Tibial artery (tissue), 4 donors: ENCODE measurements at places on chromosomes 2 and 18.

- no peaks in the 10 kb centered on the region for H3K4me1 ChIP-seq
- no peak for DNase-seq
- H3K27me3 ChIP-seq, result no peaks in the 10 kb centered on the region
Measured at GRCh38 chr2:154480521-154480920, 218.0 kb upstream of the KCNJ3 start.

DNA sequence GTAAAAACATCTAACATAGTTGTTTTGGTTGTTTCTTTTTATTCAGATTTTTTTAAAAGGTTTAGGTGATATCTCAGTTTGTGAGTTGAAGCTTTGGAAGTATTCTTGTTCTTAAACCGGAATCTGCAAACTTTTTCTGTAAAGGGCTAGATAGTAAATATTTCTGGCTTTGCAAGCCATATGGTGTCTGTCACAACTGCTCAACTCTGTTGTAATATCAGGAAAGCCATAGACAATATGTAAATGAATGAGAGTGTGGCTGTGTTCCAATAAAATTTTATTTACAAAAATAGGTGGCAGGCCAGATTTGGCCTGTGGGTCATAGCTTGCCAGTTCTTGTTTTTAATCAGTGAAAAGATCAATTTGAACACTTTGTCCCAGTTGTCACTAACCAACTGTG is 134.1 kb downstream of the CNTNAP5 start:
- DNase-seq, result no peak

GRCh38 chr18:37006742-37007141 is 177.8 kb downstream of the KIAA1328 start:
- no peak overlapping the region for H3K27ac ChIP-seq
- no peak overlapping the region for H3K4me3 ChIP-seq
- no peaks in the 10 kb centered on the region for H3K27me3 ChIP-seq
- H3K36me3 ChIP-seq, result no peaks in the 10 kb centered on the region
- DNase-seq, result no peak

DNA sequence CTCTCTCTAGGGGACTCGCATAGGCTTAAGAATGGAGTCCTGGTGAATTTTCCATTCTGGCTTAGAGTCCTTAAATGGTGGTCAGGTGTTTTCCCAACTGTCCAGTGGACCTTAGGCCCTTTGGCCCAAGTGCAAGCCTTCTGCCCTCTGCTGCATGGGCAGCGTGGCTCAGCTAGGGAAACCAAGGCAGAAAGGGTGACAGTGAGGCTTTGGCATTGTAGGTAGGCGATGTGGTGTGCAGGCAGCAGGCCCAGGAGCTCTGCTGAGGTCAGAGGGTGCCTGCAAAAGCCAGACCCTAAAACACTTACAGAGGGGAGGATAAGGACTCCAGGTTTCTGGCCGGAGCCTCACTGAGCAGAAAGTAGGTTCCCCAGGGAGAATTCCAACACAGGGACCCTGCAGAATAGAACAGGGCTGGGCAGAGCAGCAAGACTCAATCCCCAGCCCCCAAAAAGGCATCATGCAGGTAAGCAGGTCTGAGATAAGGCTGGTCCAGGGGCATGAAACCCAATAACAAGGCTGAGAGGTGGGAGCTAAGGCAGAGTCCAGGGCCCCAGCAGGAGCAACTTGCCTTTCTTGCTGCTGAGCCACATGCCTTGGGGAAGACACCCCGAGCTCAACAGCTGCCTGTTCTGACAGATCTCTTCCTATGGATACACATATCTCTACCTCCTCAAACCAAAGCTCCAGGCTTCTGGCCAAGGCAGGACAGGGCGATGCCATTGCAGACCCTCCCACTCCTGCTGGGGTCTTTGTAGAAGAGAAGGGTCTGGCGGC is 199.7 kb downstream of the TNS1 start:
- no peaks in the 10 kb centered on the region for H3K27me3 ChIP-seq
- peak overlapping the region; percentile 72 for H3K27ac ChIP-seq

GRCh38 chr2:64362562-64363026 is 91.4 kb upstream of the LGALSL start:
- no peak for DNase-seq
- H3K4me1 ChIP-seq, result peaks cover 14% of the 10 kb centered on the region
- no peak overlapping the region for H3K4me3 ChIP-seq
- no peaks in the 10 kb centered on the region for H3K27me3 ChIP-seq
- H3K36me3 ChIP-seq, result no peaks in the 10 kb centered on the region

- no peak overlapping the region for H3K27ac ChIP-seq
- H3K4me1 ChIP-seq, result no peaks in the 10 kb centered on the region
- no peak overlapping the region for H3K4me3 ChIP-seq
- H3K27me3 ChIP-seq, result no peaks in the 10 kb centered on the region
- no peaks in the 10 kb centered on the region for H3K36me3 ChIP-seq
Measured at GRCh38 chr18:61308795-61309393, 24.3 kb upstream of the CDH20 start.

GRCh38 chr2:30422444-30423040 is 24.5 kb upstream of the LCLAT1 start:
- H3K27ac ChIP-seq, result peak overlapping the region; percentile 62
- peak; percentile 31 for DNase-seq
- H3K36me3 ChIP-seq, result no peaks in the 10 kb centered on the region
- H3K27me3 ChIP-seq, result no peaks in the 10 kb centered on the region

DNA sequence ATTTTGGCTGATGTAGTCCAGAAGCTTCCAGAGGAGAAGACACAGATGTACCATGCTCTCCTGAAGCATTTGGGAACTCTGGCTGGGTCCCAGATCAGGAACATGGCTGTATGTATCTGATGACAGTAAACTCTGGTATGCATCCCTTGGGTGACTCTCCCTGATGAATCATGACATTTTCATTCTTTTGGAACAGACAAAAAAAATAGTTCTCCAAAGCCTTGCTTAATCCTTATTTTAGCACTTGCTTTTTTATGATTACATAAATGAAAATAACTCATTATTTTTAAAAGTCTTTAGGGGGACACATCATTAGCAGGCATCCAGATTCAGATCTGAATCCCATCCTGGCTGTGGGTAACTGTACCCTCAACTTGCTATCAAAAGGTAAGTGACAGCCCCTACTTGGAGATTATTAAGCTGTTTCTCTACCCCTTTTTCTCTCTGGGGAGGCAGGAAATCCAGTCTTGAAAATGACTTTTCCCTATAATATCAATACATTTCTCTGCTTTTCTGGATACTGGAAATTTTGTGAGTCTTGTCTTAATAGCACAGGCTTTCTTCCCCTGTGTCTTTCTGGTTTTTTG is 23.3 kb downstream of the AOX1 start:
- no peak for DNase-seq
- peaks cover 4% of the 10 kb centered on the region for H3K36me3 ChIP-seq
- no peak overlapping the region for H3K4me3 ChIP-seq
- H3K27me3 ChIP-seq, result no peaks in the 10 kb centered on the region
- no peak overlapping the region for H3K27ac ChIP-seq

- DNase-seq, result no peak
- no peaks in the 10 kb centered on the region for H3K4me1 ChIP-seq
- no peaks in the 10 kb centered on the region for H3K27me3 ChIP-seq
Measured at GRCh38 chr2:179606141-179606540, 255.3 kb downstream of the ZNF385B start.

DNA sequence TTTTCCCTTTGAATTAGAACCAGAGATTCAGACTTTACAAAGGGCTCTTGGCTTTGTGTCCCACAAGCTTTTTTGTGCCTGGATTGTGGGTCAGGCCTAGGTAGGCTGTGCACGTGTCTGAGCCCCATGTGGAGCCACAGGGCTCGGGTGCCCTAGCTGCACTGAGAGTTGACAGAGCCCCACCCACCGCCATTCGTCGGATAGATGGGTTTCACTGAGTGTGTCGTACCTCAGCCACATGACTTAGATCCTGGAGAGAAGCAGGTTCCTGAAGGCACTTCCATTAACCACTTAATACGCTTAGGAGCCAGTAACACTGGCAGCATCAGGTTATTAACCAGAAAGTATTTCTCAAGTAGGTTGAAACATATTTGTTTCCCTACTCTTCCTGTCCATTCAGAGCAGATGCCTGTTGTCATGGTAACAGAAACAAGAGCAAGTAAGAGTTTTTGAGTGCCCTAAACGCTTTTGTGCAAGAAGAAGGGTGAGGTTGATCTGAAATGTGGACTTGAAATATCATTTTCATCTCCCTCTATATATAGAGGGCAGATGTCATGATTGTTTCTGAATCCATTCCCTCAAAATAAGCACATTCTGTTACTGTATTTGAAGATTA is 30.0 kb downstream of the ADCYAP1 start:
- no peaks in the 10 kb centered on the region for H3K36me3 ChIP-seq
- H3K4me1 ChIP-seq, result no peaks in the 10 kb centered on the region
- H3K27me3 ChIP-seq, result no peaks in the 10 kb centered on the region
- no peak overlapping the region for H3K27ac ChIP-seq

DNA sequence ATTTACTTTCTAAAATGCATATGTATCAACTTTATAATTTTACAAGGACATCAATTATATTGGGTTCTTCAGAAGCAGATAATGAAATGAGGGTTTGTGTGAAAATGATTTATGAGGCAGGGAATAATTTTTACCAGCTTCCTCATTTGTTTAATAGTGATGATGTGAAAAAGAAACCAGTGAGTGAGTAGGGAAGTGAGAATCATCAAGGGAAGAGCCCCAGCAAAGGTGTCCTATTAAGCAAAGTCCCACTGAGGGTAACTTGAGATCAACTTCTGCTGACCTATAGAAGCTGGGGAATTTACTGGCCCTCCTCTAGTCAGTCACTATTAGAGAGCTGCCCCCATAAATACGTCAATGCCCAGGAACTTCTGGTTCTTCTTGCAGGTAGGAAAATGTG is 266.8 kb upstream of the LYPD1 start:
- H3K36me3 ChIP-seq, result no peaks in the 10 kb centered on the region
- no peak for DNase-seq
- no peak overlapping the region for H3K27ac ChIP-seq
- H3K4me1 ChIP-seq, result no peaks in the 10 kb centered on the region
- H3K27me3 ChIP-seq, result no peaks in the 10 kb centered on the region

DNA sequence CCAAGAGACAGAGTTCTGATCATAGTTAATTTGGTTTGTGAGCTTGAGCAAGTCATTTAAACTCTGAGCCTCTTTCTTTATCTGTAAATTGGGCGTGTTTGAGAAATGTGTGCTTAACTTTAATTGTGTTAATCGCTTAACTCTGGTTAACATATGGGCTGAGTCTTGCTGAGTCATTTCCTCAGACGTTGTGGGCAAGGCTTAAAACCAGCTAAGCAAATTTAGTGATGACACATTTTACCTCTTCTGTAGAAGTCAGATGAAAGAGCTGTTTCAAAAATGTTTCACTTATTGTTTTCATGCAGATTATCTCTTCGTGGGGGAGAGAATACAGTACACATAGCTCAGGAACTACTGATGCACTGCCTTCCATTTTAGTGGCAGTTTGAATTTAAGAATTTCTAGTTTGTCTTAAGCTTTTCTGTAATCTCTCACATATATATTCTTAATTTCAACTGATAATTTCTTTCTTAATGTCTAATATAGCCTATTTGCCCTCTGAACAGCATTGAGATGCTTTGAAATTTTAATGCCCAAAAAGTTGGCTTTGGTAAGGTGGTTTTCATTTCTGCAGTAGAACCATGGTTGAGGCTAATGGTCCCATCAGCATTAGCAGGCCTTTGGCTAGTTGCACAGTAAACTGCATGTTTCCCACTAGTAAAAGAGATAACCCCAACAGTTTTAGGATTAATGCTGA is 34.9 kb downstream of the RAB10 start:
- no peak overlapping the region for H3K4me3 ChIP-seq
- H3K27ac ChIP-seq, result no peak overlapping the region
- H3K4me1 ChIP-seq, result no peaks in the 10 kb centered on the region
- no peaks in the 10 kb centered on the region for H3K36me3 ChIP-seq

DNA sequence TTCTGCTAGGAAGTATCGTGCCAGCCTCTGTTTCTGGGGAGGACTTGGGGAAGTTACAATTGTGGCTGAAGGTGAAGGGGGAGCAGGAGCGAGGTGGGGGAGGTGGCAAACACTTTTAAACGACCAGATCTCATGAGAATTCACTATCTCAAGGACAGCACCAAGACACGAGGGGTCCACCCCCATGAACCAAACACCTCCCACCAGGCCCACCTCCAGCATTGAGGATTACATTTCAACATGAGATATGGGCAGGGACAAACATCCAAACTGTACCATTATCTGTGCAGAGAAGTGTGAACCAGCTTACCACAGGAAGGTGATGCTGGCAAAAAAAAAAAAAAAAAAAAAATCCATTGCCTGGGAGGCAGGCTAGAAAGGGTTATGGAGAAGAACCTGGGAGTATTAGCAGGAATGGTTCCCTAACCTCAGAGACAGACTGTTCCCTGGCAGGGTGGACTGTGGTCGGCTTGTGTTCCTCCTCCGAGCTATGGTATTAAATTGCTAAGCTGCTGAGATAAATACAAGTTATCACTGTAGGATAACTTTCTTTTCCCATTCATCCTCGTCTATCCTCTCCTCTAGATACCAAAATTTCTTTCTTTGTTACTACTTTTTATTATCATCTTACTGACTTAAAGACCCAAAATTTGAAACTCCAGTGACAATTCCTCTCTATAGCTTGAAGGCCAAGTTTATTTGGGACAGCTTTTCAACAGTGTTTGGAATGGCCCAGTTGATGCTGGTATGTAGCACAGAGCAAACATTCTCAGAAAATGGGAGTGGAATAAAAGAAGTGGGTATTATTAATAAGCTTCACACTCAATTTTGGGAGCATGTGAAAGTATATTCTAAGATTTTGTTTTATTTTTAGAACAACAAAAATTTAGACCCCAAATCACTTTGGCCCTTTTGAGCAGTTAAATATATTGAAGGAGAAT is 73.7 kb upstream of the MAP3K20 start:
- H3K36me3 ChIP-seq, result no peaks in the 10 kb centered on the region
- peaks cover 11% of the 10 kb centered on the region for H3K4me1 ChIP-seq
- no peaks in the 10 kb centered on the region for H3K27me3 ChIP-seq
- H3K4me3 ChIP-seq, result no peak overlapping the region
- peak overlapping the region; percentile 20 for H3K27ac ChIP-seq

DNA sequence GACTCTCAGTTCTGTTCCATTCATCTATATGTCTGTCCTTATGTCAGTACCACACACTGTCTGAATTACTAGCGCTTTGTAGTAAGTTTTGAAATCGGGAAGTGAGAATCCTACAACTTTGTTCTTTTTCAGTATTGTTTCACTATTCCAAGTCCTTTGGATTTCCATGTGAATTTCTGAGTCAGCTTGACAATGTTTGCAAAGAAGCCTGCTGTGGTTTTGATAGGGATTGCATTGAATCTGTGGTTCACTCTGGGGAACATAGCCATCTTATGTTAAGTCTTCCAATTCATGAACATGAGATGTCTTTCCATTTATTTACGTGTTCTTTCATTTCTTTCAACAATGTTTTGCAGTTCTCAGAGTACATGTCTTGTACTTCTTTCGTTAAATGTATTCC is 15.0 kb downstream of the SLC3A1 start:
- H3K27me3 ChIP-seq, result no peaks in the 10 kb centered on the region
- DNase-seq, result no peak
- H3K4me3 ChIP-seq, result no peak overlapping the region
- no peak overlapping the region for H3K27ac ChIP-seq
- H3K4me1 ChIP-seq, result peaks cover 23% of the 10 kb centered on the region

GRCh38 chr18:36298126-36298741 is 721 bp downstream of the FHOD3 start:
- H3K4me3 ChIP-seq, result peak overlapping the region; percentile 64
- H3K27me3 ChIP-seq, result no peaks in the 10 kb centered on the region
- DNase-seq, result peak; percentile 69
- no peaks in the 10 kb centered on the region for H3K36me3 ChIP-seq
- H3K27ac ChIP-seq, result peak overlapping the region; percentile 83

- peaks cover 87% of the 10 kb centered on the region for H3K27me3 ChIP-seq
- no peak overlapping the region for H3K4me3 ChIP-seq
- H3K36me3 ChIP-seq, result no peaks in the 10 kb centered on the region
- no peak overlapping the region for H3K27ac ChIP-seq
Measured at GRCh38 chr2:241868661-241869081, 858 bp upstream of the RTP5 start.

GRCh38 chr2:139031722-139032121 is 251.5 kb upstream of the NXPH2 start:
- no peak overlapping the region for H3K4me3 ChIP-seq
- H3K4me1 ChIP-seq, result no peaks in the 10 kb centered on the region
- no peak overlapping the region for H3K27ac ChIP-seq
